ENCODE measurements at places on chromosomes 1 and 21. TPM values are rescaled to one million over a fixed set of nuclear protein-coding genes. Genes with fewer than 3 reads are reported as not detected.
A peak's percentile ranks its signal among the peaks of the same experiment; 100 is the strongest.

The MAP7D1 gene
- 117 TPM for total RNA-seq

DNA sequence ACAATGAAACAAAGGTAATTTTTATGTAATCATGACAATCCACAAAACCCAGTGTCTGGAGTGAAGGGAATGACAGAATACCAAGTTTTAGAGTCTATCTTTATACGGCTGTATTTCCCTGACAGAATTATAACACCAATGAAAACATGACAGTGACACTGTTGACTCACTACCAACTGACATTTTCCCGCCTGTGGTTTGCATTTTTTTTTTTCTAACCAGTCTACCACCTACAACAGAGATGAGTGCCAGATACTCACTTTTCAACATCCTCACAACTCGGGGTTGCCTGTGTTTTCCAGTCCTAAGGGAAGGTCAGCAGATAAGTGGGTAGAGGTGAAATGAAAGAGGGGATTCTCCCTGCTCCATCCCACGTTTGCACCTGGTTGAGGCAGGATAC lies 118.9 kb downstream of the KCNJ6 start:
- no peak for DNase-seq

DNA sequence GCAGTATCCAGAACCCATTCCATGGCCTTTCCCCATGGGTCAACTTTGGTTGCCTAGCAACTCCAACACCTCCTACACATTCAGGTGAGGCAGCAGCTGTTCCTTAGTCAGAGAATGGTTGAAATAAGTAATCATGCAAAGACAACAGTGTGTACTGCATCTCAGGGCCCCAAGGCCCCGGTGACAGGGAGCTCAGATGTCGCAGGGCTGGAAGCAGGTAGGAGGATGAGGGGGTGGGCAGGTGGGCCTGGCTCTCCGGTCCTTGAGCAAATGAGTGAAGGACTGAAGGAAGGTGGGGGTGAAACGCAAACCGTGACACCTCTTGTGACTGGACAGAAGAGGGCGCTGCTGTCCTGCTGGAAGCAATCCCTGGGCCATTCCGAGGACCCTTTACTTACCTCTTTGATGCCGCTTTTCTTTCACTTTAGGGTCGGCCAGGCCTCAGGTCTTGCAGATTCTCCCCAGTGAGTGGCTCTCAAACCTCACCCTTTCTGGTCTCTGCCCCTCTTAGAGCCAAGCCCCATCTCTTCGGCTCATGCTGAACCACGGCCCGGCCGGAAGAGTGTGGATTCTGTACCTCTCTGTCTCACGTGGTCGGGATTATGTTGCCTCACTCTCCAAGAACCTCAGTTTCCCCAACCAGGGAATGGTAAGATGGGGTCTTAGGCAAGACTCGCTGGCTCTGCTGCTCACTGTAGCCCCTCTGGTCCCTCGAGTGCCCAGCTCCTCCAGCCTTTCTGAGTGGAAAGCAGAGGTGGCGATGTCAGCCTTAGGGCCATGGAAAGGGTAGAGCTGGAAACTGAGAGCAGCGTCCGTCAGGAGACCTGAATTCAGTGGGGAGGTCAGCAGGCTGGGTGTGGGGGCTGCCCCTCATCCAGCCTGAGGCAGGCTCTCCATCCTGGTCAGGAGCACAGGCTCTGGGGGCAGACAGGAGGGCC lies 5.6 kb upstream of the KCNA10 start:
- peak; percentile 44 for DNase-seq

DNA sequence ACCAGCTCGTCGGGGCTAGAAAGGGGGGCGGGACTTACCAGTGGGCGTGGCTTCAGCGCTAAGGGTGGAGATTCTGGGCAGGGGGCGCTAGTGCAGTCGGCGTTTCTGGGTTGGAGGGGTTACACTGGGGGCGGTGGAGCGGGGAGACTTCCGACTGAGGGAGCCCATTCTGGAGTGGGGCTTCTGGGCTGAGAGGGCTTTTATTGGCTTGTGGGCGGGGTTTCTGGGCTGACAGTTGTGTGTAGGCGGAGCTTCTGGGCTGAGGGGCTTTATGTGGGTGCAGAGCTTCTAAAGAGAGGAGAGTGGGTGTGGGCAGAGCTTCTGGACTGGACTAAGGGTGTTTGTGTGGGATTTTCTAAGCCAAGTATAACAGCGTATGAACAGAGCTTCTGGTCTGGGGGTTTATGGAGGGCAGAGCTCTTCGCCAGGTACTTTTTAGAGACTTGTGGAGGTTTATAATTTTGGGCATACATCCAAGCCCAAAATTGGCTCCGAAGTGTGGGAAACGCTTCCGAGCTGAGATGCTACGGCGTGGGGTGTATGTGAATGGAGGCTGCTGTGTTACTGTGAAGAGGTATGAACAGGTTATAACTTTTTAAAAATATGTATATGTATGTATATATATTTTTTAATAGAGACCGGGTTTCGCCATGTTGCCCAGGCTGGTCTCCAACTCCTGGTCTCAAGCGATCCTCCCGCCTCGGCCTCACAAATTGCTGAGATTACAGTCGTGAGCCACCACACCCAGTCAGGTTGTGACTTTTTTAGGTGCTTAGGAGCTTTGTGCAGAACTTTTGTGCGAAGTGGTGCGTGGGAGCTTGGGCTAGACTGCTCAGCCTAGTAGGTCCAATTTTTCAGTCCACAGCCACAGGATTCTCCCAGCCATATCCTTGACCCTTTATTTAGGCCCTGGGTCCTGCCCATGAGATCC lies 825 bp downstream of the TMEM39B start:
- no peak for DNase-seq

The DENND4B gene
- total RNA-seq = 87.2 TPM

- peak; percentile 17 for DNase-seq
Measured at GRCh38 chr1:151790940-151791651, 796 bp upstream of the TDRKH start.

GRCh38 chr1:161298116-161298515 lies 11.7 kb downstream of the MPZ start:
- no peak for DNase-seq

GRCh38 chr1:7705048-7705907 lies 65.8 kb upstream of the VAMP3 start:
- peak; percentile 59 for DNase-seq

The AGRN gene
- total RNA-seq = 12.1 TPM

The RBM11 gene
- 12.6 TPM for total RNA-seq

- DNase-seq = no peak
Measured at GRCh38 chr1:61241411-61241838, 159.1 kb downstream of the NFIA start.

DNA sequence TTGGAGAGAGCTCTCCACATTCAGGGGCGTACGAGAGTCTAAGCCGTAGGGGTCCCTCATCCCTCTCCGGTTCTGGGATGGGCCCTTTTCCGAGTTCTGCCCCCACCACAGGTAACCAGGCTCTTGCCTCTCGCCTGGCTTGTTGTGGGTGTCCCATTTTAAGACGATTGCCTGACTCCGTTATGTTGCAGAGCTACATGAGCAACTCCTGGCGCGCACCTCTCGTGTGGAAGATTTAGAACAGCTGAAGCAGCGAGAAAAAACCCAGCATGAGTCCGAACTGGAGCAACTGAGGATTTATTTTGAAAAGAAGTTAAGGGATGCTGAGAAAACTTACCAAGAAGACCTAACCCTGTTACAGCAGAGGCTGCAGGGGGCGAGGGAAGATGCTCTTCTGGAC lies 29.0 kb downstream of the PCNT start:
- no peak for DNase-seq

DNA sequence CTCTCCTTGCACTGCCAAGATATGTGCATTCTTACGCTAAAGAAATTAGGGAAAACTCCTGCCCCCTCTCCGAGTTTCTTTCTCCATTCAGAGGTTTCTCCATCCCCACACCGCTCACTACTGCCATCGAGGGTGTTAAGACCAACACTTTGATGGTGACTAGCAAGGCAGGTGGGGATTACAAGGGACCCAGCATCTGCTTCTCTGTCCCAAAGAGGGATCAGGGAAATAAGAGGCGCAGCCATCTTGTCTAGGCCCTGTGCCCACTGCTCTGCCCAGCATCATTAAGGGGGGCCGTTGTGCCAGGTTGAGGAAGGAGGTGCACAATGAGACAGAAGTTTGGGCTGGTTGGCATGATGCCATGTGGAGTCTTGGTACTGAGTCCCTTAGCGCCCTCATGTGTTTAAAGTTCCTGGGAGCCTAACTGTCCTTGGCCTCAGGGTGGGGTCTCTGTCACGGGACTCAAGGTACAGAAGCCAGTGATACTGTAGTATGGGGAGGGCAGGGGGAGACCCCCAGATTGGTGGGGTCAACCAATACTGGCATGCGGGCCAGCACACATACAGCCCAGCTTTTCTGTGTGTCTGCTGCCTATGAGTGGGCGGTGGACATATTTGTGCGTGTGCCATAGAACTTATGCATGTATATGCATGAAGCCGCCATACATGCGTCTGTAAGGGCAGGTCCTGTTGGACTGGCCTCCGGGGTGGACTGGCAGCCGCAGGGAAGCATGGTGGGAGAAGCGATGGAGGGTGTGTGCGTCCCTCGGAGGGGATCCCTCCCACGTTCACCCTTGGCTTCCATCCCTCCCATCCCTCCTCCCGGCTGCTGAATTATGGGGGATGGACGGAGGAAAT lies 5.5 kb downstream of the EFNA3 start:
- no peak for DNase-seq

The PAX7 gene
- total RNA-seq = not detected

- no peak for DNase-seq
Measured at GRCh38 chr1:86195281-86195680, 38.7 kb upstream of the COL24A1 start.

- DNase-seq = no peak
Measured at GRCh38 chr1:55833529-55834091, 618.4 kb upstream of the USP24 start.

GRCh38 chr1:210655511-210655910 lies 326.8 kb downstream of the HHAT start:
- DNase-seq = no peak

The GTF2B gene
- total RNA-seq = 85.4 TPM

GRCh38 chr1:165759095-165759494 lies 9.6 kb downstream of the TMCO1 start:
- no peak for DNase-seq

GRCh38 chr1:1748686-1749321 lies 24.6 kb upstream of the CDK11A start:
- no peak for DNase-seq

- DNase-seq = no peak
Measured at GRCh38 chr21:16308269-16308668, 578.5 kb downstream of the USP25 start.

DNA sequence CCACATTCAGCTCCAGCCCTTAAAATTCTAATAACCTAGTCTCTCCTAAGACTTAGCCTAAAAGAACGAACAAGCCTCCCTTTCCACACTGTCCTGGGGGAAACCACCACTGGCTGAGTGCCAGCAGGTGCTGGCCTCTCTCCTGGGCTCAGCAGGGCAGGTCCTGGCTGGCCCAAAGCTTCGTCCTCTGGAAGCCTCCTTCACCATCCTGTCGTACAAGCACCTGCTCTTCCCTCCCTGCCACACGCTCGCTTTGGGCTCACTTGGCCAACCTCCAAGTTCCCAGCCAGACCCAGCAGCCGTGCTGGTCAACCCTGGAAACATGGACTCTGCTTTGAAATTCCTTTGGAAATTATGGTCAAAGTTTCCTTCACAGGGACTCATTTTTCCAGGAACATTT lies 58.2 kb upstream of the SLC25A33 start:
- DNase-seq = no peak

The FCN3 gene
- not detected for total RNA-seq

DNA sequence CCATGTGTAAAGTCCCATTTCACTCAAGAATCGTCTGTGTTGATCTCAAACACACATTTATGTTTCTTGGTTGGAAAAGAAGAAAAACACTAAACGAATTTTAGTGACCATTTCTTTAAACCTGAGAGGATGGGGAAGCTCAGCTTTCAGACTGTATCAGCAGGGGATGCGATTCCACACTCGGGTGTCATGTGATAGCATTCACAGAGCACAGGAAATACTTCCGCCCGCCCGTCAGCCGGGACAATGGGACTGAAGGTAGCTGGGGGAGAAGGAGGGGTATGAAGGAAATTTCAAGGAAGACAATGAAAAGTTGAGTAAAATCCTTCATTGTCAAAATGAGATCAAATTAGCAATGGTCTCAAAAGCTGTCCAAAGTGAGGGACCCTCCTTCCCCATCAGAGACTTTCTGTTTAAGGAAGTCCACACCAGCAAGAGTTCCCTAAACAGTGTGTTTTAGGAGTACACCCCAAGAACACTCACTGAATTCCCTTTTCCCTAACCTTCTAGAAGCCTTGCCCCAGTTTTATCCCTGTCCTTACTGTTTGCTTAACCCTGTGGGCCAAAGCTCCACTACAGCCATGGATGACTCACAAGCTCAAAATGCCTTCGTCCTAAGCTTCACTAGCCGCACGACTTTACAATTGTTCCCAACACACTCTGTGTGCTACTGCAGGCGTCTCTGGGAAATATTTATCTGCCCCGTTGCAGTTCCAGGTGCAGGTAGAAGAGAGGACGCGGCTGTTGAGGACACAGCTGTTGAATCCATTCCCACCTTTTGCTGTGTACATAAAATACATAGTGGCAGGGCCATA lies 51.4 kb upstream of the SIM2 start:
- no peak for DNase-seq

The ANGPTL3 gene
- total RNA-seq = not detected

The HCN3 gene
- 1.3 TPM for total RNA-seq

DNA sequence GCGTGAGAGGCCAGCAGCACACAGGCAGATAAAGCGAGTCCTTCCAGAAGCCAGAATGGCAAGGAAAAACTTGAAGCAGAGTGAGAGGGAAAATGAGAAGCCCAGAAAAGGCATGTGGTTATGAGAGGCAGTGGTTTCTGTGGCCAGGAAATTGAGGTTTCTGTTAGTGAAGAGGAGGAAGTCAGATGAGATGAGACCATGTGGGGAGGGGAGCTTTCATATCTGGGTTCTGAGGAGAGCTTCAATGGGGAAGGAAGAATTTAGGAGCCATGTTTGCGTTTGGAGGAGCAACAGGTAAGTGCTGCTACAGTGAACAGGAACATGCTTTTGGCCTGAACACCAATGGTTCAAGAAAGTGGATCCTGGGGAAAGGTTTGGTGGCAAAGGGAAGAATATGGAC lies 6.1 kb upstream of the CD1A start:
- peak; percentile 61 for DNase-seq

GRCh38 chr1:90501281-90501680 lies 215.8 kb downstream of the BARHL2 start:
- no peak for DNase-seq

DNA sequence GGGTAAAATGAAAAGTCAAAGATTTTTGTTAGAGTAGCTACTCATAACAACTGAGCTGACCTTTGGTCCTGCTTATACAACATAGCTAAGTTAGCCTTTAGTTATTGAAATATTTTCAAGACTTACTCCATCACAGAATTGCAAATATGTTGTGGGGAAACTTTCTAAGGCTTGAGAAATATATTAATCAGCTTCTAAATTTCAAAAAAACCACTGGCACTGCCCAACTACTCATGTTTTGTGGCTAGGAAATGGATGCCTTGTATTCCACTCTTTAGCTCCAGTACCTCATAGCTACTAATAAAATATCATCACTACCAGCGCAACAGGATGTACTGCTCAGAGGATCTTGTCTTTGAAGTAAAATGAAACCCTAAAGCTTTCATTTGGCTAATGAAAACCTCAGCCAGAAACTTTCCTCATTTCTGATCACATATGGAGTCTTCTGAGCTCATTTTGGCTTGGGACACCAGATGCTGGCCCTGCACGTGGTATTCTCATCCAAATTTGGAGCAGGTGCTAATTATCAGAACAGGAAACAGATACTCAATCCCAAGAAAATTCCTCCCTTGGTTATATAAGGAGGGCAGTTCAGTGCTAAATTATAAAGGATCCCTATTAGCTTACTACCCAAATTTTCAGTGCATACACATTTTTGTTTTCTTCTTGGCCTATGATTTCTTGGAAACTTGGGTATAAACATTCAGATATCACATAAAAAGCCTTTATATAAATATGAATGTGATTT lies 690.7 kb downstream of the ADGRL2 start:
- no peak for DNase-seq

GRCh38 chr1:95232646-95233318 lies 1.2 kb upstream of the RWDD3 start:
- DNase-seq = no peak

All from CD8-positive, alpha-beta T cell (primary cell).